ENCODE measurements at places on chromosomes 4 and X.

GRCh38 chr4:114997576-114998247, 115.7 kb downstream of the NDST4 start:
- no peak for DNase-seq

DNA sequence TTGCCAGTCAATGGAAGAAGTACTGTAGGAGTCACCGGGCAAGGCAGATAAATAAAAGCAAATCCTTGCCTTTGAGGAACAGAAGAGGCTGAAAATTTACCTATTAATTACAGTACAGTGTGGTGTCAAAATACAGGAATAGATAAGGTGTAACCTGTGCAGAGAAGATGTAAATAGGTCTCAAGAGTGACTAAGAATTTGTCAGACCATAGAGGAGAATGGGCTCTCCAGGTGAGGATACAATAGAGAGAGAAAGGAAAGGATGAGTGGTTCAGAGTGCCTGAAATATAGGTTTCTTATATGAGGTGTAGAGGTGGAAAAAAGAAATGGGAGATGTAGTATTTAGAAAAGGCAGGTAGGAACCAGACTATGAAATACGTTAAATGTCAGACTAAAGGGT, 801 bp upstream of the ZC4H2 start:
- no peak for DNase-seq

DNA sequence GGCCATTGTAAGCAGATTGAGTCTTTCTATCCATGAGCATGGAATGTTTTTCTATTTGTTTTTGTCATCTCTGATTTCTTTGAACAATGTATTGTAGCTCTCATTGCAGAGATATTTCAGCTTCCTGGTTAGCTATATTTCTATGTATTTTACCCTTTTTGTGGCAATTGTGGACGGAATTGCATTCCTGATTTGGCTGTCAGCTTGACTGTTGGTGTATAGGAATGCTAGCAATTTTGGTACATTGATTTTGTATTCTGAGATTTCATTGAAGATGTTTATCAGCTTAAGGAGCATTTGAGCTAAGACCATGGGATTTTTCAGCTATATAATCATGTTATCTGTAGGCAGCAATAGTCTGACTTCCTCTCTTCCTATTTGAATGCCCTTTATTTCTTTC, 154.6 kb downstream of the GUCY2F start:
- no peak for DNase-seq

- no peak for DNase-seq
These were observed 179.6 kb upstream of the TENM3 start for GRCh38 chr4:182063651-182064050.

GRCh38 chr4:122661176-122662160, 40.6 kb upstream of the IL21 start:
- DNase-seq = no peak

GRCh38 chr4:24559889-24560288, 24.5 kb downstream of the DHX15 start:
- DNase-seq = no peak

- no peak for DNase-seq
These were observed 521.3 kb upstream of the ZFP42 start for GRCh38 chr4:187474238-187474637.
